ELR (cell line): ENCODE measurements at places on chromosomes 3 and 15.
A peak's percentile ranks its signal among the peaks of the same experiment; 100 is the strongest.

DNA sequence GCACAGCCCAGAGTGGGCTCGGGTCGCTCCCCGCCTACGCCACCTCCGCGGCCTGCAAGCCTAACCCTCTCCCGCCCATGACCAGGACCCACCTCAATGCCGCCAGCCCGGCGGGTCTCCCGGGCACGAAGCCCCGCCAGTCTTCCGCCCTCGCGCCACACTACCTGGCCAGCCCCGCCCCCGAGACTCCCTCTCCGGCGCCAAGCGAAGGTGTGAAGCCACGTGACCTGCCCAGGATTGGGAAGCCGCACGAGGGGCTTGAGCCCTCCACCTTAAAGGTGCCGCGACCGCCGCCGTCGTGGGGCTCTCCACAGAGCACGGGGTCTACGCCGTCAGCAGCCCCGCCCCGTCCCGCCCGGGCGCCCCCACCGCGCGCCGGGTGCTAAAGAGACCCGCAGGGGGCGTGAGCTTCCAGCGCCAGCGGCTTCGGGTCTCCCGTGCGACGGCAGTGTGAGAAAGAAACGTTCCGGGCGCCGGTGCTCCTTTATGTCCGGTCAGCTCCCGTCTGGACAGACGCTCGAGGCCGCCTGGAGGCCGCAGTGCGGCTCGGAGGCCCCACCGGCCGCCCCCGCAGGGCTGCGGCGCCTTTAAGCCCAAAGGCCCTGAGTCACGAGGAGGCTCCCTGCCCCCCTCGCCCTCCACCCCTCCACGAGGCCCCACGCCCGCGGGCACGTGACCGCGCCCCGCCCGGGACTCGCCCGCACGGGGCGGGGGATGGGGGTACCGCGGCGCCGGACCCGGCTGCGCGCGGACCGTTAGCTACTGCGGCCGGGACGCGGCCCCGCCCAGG, at the start of gene CPEB1:
Gene CPEB1 (minus strand): TSS at position 319 of the 790 bp plus-strand sequence. CDS start 18,904 bp downstream, outside the sequence.
- peak; percentile 24 for DNase-seq

DNA sequence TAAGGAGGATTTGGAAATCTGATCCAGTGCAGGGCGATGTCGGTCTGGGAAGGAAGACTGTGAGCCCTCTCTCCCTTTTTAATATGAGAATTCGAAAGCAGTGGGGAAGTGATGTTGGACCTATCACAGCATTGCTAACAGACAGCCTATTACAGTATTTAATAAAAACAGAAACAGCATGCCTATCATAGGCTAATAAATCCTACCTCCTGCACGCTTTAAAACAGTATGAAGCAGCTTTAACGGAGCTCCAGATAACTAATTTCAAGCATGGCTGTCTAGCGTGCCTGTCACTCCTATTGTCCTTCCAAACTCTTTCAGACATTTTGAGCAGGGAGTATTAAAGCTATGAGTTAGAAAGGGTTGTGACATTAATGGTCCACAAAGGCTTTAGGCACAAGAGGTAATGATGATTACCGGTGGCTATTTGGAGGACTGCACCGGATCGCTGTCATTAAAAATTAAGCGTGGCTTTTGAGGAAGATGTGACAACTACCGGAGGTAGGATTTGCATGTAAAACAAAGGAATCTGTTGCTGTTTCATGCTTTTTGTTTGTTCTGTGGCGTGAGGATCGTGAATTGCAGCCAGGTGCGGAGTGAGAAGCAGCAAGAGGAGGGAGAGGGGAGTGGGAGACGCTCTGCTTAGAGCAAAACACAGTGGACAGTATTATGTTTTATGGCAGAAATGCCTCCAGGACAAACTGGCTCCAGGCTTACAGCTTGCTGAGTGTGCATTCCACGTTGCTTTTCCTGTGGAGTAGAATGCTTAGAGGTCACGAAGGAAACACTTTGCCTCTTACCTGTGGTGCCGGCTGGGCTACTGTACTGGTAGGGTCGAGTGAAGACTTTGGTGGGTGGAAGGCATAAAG, at the start of gene KCNMB2:
Gene KCNMB2 (plus strand): TSS at position 226 of the 869 bp plus-strand sequence.
- DNase-seq: no peak

GRCh38 chr3:112371569-112371968, 38.6 kb downstream of the CD200 start:
- no peak for DNase-seq

- DNase-seq: no peak
Measured at GRCh38 chr3:37502621-37503020, 328.2 kb upstream of the LRRFIP2 start.

- DNase-seq: peak; percentile 57
Measured at GRCh38 chr15:99105514-99106341, 848 bp downstream of the SYNM start.

- DNase-seq: no peak
Measured at GRCh38 chr3:12986986-12987385, 86.2 kb downstream of the IQSEC1 start.
